ENCODE measurements at places on chromosomes 7 and 10.

DNA sequence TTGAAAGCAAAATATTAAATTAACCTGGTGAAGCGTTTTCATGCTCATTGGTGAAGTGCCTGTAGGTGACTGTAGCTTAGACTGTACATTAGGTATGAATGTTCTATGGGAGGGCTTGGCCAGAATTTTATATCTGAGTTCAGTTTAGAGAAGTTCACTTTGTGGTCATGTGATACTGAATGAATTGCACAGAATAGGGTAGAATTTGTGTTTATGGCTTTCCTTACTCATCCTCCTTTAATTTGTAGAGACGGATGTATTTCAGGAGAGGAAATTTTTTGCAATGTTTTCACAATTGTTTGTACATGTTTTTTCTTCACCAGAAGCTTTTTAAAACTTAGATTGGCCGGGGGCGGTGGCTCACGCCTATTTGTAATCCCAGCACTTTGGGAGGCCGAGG is 32.3 kb downstream of the REEP3 start:
- DNase-seq = no peak

DNA sequence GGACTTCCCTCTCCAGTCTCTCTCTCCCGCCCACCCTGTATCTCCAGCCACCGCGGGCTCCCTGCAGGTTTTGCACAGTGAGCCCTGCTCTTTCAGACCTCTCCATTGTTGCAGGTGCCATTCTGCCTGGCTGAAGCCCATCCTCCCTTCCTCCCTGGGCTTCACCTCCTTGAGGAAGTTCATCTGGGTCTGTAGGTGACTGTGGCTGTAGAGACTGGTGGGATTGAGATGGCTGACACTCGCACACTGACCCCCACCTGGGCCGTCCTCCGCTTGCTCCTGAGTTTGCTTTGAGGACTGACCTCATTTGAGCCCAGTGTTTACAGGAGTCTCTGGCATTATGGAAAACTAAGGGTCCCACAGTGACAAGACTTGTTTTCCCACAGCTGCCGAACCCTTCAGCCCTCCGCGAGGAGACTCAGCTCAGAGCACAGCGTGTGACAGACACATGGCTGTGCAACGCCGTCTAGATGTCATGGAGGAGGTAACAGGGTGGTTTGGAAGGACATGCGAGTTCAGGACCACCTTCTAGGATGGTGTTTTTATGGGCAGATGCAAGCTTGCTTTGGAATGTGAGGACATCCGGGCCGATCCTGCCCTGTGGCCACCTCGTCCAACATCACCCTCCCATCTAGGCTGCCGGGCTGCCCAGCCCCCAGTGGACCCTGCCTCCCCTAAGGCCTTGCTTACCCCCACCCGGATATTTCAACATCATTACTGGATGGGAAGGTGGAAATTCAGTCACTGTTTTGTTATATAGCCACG is 9.3 kb downstream of the PLAC9 start:
- DNase-seq = no peak

GRCh38 chr7:93756890-93757289 is 133.7 kb downstream of the TFPI2 start:
- no peak for DNase-seq

- DNase-seq = no peak
Observed at GRCh38 chr10:129800796-129801340, 163.2 kb downstream of the EBF3 start.

- DNase-seq = no peak
Observed at GRCh38 chr7:2811476-2812113, 32.5 kb downstream of the GNA12 start.

DNA sequence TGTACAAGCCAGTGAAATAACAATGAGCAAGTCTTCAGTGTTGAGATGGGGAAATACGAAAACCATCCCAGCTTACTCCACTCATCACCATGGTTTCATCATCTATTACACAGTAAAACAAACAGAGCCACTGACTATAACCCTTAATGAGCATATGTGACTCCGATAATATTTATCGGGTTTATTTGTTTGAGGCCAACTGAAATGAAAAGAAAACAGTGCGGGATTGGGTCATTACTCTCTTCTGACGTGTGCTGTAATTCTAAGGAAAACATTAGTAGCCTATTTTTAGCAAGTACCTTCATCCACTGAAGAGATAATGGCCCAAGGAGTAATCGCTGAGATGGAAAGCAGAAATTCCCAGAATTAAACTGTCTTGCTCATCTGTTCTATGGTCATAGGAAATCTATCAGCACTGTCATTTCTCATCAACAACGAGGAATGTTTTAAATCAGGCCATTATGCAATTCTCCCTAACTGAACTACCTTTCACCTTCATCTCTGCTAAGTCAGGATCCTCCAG is 716.5 kb downstream of the INHBA start:
- DNase-seq = no peak

DNA sequence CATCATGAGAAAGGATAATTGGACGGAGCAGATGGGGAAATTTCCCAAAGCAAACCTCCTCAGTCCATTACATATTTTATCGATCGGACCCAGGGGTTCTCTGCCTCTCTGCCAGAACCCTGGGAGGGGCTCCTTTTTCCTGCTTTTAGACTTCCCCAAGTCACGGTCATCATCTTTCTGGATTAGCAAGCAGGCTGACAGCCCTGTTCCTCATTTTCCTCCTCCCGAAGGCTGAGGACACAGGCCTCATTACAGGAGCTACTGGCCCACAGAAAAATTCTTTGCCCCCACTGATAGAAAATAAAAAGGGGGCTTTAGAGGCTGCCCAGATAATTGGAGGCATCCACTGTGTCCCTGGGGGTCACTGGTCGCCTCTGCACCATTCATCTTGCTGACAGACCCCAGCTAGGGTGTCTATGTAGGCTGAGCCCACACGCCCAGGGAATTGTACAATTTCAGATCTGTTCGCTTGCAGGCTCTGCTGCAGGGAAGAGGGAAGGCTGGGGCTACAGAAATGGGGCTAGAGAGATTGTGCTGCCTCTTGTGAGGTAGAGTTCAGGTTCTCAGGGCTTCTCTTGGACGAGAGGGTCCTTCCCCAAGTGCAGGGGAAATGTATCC is 125.7 kb upstream of the SDK1 start:
- DNase-seq = no peak

DNA sequence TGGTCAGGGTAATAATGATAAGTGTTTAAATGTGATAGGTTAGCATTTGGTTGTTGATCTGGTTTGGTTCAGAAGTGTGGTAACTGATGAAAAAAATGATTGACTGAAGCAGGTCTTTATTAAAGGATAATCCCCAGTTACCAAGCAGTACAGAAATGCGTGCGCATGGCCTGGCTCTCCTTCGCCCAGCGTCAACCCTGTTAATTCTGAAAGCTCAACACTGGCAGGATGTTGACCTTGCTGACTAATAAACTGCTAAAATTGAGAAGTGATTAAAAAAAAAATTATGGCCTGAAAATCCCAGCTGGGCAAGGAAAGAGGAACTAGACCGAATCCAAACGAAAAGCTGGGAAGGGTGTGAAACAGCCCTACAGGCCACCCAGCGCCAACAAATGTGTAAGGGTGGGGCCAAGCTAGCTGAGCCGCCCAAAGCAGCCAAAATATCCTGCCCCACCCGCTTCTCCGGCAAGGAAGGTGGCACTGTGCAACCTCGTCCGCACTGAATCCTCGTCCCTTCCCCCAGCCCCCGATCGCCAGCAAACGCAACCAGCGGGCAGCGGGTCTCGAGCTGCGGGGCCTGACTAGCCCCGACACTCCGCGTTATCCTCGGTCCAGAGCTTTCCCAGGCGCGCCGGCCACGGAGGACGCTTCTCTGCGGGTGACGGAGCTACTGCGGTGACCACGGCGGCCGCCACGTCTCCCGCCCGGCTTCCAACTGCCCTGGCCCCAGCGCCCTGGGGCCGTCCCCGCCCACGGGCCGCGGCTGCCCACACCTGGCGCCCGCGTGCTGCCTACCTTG is 561 bp downstream of the SHTN1 start:
- DNase-seq = no peak

DNA sequence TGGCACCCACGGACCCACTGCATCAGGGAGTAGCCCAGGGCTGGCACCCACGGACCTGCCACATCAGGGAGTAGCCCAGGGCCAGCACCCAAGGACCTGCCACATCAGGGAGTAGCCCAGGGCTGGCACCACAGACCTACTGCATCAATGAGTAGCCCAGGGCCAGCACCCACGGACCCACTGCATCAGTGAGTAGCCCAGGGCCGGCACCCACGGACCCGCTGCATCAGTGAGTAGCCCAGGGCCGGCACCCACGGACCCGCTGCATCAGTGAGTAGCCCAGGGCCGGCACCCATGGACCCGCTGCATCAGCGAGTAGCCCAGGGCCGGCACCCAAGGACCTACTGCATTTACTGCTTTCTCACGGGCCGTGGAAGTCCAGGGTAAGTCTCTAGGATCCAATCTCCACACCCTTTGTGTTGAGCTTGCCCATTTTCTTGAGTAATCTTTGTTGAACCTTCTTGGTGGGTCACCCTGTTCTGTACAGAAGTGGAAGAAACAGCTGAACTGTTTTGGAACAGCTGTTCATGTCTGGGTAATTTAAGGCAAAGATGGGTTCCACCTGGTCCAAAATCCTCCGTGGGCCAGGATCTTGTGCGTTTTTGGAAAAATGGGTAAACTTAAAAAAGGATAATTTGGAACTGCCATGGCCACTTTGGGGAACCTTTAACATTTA is 69.0 kb downstream of the VIPR2 start:
- DNase-seq = no peak

DNA sequence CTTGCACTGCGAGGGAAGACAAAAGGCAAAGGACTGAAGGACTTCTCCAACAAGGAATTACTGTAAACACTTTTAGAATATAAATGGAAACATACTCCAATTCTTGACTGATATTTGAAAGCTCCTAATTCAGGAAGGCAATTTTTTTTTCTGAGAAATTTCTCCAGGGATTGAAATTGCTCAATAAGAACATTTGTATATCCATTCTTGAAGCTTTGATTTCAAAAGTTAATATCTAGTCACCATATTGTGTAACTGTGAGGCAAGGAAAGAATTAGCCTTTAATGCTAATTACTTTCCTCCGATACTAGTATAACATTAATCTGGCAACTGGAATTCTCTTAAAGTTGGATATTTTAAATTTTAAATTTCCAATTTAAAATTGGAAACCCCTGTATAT is 188.4 kb upstream of the COL1A2 start:
- DNase-seq = no peak

DNA sequence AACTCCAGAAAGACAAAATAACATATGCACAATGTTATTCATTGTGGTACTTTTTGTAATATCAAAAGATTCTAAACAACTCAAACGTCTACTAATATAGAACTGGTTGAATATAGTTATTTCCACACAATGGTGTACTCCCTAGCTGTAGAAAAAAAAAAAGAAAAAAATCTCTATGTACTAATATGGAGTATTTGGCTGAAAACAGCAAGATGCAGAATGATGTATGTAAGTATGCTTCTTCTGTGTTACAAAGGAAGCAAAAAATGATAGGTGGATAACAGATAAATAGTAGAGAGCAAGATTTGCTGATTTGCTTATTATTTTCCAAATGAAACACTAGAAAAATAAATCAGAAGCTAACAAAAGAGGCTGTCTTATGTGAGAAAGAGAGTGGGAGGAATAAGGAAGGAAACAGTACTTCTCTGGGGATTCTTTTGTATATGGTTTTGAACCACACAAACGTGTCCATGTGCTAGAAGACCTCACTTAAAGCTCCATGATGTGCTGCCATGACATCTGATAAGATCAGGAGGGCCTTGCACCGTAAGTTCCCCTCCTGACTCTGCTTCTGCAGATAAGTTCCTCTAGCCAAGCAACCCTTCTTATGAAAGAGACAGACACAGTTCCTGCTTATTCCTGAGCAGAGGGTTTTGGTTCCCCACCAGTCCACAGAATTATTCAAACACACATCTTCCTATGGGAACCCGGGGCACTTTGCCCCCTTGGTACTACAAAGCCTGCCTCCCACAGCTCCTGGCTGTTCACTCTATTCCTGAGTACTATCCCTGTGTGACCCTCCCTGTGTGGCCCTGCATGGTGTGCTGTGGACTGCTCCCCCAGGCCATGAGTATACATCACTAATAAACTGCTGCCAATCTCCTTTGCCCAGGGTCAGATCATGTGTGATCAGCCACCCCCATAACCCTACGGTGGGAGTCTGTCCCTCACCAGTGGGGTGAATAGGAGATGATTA is 159.1 kb downstream of the CCDC71L start:
- DNase-seq = no peak

- DNase-seq = no peak
Observed at GRCh38 chr10:47290338-47290737, 9.7 kb upstream of the GDF10 start.

DNA sequence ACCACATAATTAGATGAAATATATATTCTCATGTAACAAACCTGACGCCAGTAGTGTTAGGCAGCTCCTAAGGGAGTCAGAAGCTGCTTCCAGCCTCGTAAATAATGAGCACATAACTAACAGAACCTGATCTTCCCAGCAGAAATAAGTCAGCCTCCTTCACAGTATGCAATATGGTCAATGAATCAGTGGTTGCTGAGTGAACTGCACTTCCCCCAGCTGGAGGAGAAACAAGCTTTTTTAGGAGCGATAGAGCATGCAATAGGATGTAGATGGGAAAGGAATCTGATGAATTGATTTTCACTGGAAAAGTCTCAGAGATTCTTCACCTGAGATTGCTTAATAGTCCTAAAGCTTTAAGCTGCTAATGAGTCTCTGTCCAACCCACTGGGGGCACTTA is 337.2 kb upstream of the LRGUK start:
- DNase-seq = no peak

DNA sequence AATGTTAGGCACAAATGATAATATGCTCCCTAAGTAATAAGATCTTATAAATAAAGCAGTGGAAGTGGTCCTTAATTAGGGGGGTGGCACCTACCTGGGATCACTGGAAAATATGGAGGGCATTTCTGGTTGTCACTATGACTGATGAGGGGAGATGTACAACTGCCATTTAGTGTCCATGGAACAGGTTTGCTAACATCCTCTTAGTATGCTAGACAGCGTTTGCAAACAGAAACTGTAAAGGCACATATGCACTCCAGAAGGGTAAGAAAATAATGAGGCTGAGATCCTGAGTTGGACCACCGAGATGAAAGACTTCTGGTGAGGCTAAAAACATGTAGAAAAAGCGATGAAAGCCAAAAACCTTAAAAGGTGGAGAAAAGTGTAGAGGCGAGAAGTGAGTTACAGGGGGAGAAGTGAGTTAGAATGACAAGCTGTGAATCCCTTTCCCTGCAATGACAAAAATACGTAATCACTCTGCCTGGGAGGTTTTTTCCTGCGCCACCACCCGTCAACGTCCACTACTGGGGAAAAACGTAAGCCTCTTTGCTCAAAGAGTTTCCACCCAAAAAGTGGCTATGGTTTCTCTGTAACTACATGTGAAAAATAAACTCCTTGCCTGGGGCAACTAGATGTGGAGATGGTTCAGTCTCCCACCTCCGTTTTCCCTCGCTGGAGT is 767 bp downstream of the KRIT1 start:
- DNase-seq = no peak

GRCh38 chr7:157502701-157503111 is 165.9 kb downstream of the DNAJB6 start:
- peak; percentile 97 for DNase-seq

DNA sequence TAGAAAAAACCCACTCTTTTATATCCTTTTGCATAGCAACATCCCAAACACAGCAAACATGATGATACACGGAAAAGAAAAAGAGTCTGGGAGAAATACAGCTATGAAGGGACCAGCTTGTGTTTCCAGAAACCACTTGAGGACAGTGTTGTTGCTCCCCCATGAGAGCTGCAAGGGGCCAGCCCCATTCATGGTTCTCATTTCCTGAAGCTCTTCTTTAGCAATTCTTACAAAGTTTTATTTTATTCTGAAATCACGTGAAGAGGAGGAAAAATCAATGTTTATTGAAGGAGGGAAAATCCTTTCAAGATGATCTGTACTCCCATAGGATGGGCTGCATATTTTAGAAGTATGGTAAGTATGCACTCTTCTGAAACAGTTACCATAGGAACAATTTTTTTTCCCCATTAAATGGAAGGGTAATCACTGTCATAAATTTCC is 17.5 kb upstream of the PRTFDC1 start:
- no peak for DNase-seq

Data from T-helper 2 cell (primary cell).